ENCODE measurements at places on chromosomes 11 and 22.

GRCh38 chr11:130157101-130157500 is 2.5 kb upstream of the ST14 start:
- no peak for DNase-seq

DNA sequence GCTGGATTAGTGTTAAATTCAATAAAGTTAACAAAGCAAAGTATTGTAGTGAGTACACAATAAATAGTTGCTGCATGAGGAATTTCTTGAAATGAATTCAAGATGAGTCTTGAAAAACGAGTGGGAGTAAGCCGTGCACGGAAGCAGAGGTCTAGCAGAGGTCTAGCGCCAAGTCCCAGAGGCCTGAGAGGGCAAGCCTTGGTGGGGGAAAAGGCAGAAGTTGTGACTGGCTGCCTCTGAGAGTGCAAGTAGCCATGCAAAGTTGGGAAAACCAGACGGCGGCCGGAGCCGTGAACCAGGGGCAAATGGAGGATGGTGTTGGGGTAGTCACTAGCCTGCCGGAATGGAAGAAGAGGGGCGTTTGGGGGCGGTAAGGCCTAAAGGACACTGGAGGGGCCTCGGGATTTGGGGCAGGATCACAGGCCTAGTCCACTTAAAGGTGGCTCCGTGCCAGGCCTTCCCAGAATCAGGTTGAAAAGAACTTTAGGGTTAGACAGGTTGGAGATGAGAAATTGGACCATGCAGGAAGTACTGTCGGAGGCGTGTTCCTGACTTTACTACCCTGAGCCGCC is 379 bp upstream of the SLC3A2 start:
- no peak for DNase-seq

- no peak for DNase-seq
Measured at GRCh38 chr11:133265530-133266035, 266.7 kb downstream of the OPCML start.

DNA sequence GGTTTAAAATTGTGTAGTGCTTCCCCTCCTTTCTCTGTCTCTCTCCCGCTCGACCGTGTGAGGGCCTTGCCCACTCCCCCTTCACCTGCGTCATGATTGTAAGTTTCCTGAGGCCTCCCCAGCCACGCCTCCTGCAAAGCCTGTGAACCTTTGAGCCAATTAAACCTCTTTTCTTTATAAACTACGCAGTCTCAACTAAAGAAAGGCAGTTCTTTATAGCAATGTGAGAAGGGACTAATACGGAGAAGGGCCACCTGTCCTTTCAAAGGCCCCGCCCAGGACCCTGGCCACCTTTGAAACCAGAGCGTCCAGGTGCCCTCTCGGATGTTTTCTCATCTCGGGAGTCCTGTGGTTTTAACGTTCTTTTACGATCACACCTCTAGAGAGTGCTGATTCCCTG is 741.5 kb downstream of the BRD1 start:
- no peak for DNase-seq

DNA sequence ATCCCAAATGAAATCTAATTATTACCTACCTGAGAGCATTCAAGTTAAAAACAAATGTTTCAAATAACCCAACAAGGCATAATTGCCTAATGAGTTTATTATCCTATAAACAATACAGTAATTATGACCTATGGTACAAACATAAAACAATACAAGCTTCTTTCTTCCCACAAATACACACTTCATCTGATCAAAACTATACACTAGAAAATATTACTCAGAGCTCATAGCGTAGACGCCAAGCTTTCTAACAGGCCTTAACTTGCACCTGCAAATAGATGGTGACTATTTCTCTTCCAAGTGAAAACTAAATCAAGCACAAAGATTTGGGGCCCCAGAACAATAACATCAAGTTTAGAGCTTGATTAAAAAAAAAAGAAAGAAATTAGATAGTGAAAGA is 78.1 kb downstream of the SOX6 start:
- DNase-seq: no peak

- no peak for DNase-seq
Measured at GRCh38 chr11:64722141-64723065, 594 bp downstream of the NRXN2 start.

DNA sequence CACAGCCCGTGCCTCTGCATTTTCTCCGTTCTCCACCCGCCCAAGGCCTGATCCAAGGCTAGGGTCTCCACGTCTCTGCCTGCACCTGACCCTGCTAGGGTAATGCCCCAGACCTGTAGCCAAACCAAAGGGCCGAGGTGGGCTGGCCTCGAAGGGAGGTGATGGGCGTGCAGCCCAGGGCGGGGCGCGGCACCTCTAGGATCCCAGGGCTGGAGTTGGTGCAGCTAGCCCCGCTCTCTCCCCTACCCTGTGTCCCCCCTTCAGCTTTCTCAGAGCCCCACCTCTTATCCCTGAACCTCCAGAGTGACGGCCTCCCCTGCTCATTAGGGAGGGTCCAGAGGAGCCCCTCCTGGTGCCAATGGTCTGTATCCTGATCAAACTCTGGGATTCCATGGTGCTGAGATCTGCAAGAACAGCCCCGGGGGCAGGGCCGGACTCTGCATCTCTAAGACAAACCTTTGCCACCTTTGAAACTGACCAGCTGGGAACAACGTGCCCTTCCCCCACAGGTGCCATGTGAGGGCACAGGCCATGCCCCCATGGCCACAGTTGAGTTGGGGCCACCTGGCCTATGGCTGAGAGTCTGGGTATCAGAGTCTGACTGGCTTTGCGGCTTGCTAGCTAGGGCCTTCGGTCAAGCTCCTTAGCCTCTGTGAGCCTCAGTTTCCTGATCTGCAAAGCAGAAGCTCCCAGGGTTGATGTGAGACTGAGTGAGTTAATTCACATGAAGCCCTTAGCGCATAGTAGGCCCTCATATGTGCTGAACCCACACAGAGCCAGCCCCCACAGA is 23.1 kb upstream of the CBX7 start:
- DNase-seq: no peak

DNA sequence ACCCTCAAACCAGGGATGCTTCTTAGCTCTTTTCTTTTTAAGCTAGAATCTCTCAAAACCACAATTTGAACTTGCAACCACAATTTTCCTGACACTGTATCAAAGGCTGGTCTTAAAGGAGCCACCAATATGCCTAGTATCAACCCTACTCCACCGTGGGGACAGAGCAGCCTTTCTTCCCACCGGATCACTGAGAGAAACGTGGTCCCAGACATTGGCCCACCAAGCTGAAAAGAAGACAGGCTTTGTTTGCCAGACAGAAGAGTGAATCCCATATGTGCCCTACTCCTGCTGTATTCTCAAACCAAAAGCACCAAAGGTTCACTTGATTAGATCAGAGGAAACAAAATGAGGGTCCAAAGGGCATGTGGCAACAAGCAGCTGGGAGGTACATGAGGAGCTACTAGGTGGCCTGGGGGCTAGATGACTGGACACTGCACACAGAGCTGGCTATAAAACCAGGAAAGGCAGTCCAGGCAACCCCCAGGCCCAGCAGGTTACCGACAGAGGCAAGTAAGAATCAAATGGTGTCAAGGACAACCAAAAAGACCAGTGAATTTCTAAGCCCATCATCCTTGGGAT is 3.6 kb upstream of the VWCE start:
- DNase-seq: no peak

GRCh38 chr11:27705873-27706820 is 5.9 kb upstream of the BDNF start:
- DNase-seq: no peak

DNA sequence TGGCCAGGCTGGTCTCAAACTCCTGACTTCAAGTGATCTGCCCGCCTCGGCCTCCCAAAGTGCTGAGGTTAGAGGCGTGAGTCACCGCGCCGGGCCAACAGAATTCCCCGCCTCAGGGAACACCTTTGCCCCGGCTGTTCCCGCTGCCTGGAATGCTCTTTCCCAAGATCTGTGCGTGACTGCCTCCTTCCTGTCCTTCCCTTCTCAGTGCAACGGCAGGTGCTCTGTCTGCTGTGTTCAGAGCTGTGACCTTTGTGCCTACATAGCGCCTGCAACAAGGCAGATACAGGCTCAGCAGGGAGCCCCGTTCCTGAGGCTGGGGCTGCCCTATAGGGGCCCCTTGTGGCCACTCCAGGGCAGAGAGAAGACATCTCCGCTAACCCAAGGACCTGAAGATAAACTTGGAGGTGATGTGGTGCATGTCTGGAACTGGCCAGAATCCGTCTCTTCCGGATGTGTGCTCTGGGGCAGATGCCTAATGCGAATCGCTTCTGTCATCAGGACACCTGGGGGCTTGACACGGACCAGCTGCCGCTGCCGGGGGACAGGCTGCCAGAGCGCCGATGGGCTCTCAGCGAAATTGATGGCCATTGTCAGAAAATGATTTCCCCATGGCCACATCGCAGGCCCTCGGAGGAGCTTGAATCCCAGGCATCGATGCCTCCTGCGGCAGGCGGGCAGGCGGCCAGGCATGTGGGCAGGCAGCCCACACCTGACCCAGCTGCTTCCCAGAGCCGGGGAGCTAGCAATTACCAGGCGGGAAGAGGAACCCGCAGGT is 43.5 kb upstream of the TCF20 start:
- no peak for DNase-seq

DNA sequence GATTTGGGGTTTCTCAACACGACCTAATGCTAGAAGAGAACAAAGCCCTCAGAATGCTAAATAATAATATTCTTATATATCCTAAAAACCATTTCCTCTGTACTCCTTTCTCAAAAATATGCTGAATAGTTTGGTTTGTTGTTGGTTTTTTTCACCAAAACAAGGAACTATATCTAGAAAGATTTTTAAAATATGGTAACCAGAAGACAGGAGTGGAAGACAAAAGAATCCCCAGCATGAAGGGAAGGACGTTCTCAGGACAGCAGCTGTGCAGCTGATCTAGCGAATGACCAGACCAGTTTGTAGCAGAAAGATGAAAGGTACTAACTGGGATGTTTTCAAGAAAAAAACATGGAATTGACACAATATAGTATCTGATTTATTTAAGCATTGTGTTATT is 19.3 kb downstream of the FEZ1 start:
- DNase-seq: no peak

DNA sequence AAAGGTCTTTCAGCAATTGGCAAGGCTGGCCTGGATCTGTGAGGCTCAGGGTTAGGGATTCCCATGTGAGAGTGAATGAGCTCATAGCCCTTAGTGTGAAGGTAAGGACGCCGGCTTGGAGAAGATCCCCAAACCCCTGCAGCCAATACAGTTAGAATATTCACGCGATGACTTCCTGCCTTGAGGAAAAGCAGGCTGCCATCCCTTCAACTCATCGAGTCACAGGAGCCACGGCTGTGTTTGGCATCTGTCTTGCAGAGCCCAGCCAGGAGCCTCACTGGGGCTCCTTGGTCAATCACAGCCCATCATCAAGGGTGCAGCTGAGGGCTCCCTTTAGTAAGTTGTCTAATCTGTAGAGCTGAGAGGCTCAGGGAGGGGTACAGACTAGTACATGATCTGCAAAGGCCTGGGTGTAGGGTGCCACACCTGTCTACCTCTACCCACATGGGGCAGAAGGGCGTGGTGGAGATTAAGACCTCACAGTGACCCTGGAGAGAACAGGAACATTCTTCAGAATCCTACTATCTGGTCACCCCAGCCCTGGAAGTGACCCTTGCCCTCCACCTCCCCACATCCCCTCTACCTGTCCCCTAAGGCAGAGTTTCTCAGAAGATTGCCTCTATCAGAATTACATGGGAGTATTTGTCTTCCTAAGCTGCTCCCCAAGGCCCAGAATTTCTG is 18.5 kb downstream of the IL10RA start:
- no peak for DNase-seq

DNA sequence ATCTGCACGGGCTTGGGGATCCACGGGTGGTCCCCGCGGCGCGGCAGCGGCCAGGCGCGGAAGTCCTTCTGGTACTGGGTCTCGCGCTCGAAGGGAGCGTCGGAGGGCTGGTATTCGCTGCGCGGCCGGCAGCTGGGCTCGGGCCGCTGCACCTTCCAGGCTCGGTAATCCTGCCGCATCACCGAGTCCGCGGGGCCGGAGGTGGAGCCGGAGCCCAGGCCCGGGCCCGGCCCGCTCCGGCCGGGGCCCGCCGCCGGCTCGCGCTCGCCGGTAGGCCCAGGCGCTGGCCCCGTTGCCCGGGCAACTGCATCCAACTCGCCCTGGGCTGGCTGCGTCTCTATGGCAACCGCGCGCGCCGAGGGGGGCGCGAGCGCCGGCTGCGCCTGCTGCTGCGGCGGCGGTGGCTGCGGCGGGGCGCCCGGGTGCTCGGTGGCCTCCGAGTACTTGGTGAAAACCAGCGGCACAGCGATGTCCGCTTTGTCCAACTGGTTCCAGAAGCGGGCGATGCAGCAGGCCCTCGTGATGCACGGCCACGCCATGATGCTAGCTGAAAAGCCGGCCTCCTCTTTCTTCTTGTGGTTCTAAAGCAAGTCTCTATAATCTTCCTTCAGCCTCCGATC is 897 bp downstream of the MAP6 start:
- DNase-seq: peak; percentile 18

DNA sequence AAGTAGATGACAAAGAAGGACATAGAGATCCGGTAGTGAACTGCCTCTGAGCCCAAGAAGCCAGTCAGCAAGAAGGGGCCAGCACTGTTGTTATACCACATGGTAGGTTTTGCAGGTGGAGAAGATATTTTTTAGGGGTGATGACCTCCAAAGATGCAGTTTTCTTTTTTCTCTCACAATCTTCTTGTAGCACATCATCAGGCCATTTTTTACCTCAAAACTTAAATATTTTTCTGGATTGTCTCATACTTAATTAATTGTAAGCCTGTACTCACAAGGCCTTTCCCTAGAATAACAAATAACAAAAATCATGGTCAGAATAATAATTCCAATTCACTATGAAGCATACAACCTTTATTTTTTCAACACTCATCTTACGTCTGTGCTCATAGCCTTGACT is at the start of gene OR51B4:
Gene OR51B4, minus strand, starts transcription at position 101 of the 400 bp plus-strand sequence. Its CDS starts 0 bp downstream, at position 101.
- DNase-seq: no peak

DNA sequence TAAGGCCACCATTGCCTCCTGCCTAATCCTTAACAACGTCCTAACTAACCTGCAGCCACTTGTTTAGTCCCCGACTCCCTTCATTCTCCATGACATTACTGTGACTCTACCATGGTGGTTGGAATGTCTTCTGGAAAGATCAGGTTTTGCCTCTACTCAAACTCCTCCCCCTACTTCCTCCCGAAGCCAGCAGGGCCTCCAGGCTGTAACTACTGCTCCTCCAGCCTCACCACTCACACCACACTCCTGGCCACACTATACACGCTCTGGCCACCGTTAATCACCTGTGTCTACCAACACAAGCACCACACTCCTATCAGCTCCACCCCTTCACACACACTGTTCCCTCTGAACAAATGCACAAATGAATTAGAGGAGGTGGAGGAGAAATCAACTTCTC is 69.2 kb downstream of the PACSIN2 start:
- DNase-seq: no peak

GRCh38 chr22:45064313-45065278 is 54.8 kb upstream of the PHF21B start:
- peak; percentile 47 for DNase-seq
